Bone marrow (tissue), 2 donors: ENCODE measurements at places on chromosomes 1 and 21.

DNA sequence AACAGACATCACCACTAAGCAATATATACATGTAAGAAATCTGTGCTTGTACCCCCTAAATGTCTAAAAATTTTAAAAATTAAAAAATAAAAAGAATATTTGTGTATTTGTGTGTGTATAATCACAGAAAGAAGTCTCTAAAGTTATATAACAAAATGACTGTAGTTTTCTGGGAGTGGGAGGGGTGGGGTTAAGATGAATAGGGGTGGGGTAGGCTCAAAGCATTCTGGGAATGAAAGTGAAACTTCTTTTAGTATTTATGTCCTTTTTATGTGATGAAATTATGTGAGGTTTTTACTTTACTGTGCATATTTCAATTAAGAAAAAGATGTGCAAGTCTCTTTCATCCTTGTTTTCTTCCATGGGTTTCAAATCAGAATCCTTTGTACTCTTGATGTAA lies 65.3 kb downstream of the FASLG start:
- no peak for DNase-seq

- no peak for DNase-seq
Measured at GRCh38 chr1:202998836-202999750, 8.1 kb upstream of the TMEM183A start.

GRCh38 chr1:204859861-204860267 lies 10.8 kb upstream of the NFASC start:
- DNase-seq, result no peak

DNA sequence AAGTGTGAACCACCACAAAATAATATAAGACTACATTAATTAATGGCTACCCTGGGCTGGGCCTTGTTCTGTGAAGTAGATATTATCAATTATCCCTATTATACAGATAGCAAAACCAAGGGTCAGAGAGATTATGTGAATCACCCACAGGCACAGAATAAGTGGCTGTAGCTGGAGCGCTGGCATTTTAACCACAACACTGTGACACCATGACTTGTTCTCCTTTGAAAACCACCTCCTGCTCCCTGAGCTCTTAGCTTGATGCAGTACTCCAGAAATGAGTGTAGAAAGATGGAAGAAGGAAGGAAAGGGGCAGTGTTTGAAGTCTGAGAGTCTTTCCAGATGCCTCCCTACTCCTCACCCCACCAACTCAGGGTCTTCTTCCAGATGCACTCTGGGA lies 29.5 kb upstream of the JUN start:
- DNase-seq, result no peak

DNA sequence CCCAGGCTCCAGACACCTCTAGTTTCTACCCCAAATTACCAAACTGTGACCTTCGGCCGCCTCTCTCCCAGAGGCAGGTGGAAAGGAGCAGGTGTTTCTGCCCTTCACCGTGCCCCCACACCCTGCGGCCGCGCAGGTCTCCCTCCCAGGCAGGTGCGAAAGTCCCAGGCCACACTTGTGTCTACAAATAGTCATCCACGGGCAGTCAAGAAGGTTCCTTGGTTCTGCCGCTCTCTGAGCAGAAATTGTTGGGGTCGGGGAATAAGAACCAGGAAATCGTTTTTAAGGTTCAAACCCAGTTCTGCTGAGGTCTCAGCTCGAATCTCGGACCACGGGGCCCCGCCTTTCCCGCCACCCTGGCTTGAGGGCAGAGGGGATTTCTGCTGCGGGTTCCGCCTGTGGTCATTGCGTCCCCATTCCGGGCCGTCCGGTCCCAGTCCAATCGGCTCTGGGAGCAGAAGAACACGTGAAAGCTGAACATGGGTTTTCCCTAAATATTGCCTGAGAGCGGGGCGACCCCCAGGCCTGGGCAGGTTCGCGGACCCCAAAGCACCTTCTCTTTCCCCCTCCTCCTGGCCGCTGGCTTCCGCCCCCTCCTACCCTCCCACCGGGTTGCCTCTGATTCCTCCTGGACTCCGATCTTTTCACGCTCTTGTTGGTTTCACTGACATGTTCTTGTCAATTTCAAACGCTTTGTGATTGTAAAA lies 1.2 kb upstream of the ATF3 start:
- DNase-seq, result no peak

- no peak for DNase-seq
Measured at GRCh38 chr1:1432951-1433803, 2.3 kb upstream of the VWA1 start.

- DNase-seq, result no peak
Measured at GRCh38 chr1:116769104-116769452, 14.8 kb downstream of the CD2 start.

DNA sequence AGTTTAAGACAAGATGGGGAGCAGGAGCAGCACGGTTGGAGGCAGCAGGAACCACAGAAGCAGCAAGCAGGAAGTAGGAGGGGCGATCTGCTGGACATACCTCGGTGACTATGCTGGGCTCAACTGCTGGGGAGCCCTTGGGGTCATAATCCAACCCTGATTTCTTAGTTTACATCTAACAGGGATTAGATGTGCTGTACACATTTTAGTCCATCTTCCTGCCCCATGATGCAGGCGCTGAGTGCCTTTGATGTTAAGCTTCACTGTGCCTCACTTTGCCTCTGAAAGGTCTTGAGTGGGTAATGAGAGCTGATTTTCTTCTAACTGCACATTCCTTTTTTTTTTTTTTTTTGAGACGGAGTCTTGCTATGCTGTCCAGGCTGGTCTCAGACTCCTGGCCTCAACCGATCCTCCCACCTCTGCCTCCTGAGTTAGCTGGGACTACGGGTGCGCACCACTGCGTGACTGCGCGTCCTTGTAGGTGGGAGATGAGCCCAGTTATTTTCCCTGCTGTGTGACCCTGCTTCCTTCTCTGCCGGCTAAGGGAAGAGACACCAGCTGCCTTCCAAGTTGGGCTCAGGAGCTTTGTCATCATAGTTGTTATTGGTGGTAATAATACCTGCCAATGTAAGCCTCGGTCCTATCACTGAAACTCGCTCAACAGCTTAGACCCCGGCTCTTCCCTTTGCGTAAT lies 1.1 kb upstream of the RCAN3 start:
- no peak for DNase-seq

DNA sequence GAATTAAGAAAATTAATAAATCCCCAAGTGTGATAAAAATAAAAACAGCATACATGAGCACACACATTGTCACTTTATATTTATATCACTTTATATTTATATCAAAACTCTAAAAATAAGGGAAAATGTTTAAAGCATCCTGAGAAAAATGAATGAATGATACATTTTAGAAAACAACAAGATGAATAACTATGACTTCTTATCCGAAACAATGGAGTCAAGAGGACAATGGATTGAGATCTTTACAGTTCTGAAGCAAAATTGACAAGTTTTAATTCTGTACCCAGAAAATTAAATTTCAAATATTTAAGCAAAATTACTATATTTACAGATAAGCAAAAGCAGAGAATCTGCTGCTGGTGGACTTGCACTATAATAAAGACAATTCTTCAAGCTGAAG lies 512.6 kb downstream of the MRPL39 start:
- DNase-seq, result no peak

DNA sequence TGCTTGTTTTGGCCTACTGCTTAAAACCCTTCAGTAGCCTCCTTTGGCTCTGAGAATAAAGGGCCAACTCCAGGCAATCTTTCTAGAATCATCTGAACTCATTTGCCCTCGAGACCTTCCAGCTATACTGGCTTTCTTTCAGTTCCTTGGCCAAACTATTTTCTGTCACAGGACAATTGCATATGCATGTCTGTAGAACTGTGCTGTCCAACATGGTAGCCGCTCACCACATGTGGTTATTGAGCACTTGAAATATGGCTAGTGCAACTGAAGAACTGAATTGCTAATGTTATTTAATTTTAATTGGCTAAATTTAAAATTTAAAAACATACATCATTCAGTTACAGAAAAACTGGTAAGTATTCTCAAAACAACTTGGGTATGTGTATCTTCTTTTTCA lies 14.3 kb upstream of the GNL2 start:
- no peak for DNase-seq

GRCh38 chr1:58045094-58045705 lies 501.3 kb downstream of the OMA1 start:
- no peak for DNase-seq

DNA sequence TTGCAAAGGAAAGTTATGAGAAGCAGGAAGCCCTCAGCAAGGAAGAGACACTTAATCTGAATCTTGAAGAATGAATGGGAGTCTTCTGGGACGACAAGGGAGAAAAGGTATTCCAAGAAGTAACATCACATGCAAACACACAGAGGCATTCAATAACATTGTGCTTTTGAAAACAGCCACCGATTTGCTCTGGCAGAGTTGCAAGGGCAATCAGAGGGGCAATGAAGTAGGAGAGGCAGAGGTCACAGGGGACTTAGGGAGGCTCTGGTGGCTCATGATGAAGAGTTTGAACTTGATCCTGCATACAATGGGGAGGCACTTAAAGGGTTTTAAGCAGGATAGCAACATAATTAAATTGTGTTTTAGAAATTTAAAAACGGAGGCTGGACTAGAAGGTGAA lies 107.7 kb downstream of the DDX20 start:
- no peak for DNase-seq

- no peak for DNase-seq
Measured at GRCh38 chr1:14666962-14667650, 68.6 kb downstream of the KAZN start.

DNA sequence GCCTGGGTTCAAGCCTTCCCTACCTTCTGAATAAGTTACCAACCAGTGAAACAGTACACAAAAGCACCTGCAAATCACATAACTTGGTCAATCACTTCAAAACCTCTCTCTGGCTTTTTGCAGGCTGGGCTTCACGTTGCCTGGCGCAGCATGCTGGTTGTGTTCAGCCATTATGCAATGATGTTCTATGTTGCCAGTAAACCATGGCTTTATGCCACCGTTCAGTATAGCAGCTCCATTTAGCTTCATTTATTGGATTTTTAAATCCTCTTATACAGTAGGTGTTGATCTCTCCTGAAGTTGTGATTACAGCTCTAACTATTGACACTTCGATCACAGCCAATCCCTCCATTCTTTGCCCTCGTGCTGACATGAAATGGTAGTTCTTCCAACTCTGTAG lies 233.6 kb upstream of the PTBP2 start:
- DNase-seq, result no peak

GRCh38 chr1:247530785-247531184 lies 5.5 kb downstream of the OR2C3 start:
- no peak for DNase-seq

GRCh38 chr1:29801561-29801973 lies 565.2 kb downstream of the PTPRU start:
- no peak for DNase-seq

- no peak for DNase-seq
Measured at GRCh38 chr1:179030130-179030529, 4.4 kb downstream of the FAM20B start.

DNA sequence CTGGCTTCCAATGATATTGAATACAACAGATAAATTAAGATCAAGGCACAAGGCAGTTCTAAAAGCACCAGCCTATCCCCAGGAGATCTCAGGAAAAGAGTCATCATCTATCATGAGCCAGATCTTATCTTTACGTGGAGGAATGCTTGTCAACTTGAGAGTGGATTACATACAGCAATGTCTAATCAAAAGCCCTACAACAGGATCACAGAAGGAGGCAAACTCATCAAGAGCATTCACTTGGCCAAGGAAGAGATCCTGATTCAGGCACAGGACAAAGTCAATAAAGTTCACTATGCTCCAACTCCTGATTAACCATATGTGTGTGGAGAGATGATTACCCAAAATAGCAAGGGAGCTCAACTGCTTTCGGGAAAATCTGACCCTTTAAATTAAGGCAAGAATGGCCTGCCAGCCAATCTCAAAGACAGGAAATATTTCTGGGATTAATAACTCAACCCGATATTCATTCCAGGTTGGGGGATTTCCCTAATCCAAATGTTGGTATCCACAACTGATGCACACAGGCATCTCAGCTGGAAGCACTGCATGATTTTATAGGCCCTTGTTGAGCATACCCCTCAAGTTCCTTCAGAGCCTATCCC lies 33.7 kb downstream of the TBX15 start:
- DNase-seq, result no peak

GRCh38 chr1:203364094-203364801 lies 13.3 kb upstream of the FMOD start:
- no peak for DNase-seq

- no peak for DNase-seq
Measured at GRCh38 chr1:233443040-233443760, 115.7 kb downstream of the MAP3K21 start.

DNA sequence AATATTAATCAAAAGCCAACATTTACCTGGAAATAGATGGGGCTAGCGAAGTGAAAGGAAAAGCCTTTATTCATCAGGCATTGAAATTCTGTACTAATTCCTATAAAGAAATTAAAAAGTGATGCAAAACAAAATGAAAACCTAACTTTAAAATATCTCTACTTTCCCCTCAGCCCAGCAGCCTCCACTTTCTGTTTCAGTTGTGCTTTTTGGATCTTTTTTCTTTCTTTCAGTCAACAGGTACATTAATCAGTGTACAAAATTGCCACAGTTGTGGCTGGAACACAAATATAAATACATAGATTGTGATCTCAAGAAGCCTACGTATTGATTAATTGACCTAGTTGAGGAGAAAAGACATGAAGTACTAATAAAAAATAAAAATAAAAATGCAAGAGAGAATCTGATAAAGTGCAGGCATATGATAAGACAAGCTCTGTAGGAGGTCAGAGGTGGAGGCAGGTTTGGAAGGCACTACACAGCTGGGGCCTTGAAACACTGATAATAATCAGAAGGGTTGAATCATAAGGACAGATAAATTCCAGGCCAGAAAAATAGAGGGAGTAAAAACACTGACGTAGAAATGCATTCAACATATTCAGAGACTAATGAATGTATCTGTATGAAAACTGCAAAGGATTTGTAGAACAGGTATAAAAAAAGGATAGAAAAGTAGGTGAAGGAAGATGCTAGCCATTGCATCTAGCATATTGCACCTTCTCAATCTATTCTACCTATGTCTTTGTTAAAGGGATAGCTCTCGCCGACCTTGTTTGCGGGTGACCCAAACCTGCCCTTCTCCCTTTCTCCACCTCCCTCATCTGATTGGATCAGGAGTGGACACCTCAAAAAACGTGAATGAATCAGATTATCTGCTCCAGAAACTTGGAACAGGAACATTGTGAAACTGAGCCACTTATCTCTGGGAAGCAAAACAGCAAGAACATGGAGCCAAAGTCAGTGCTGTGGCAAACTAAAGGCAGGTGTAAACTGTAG lies 607.8 kb upstream of the ADGRL2 start:
- DNase-seq, result no peak

DNA sequence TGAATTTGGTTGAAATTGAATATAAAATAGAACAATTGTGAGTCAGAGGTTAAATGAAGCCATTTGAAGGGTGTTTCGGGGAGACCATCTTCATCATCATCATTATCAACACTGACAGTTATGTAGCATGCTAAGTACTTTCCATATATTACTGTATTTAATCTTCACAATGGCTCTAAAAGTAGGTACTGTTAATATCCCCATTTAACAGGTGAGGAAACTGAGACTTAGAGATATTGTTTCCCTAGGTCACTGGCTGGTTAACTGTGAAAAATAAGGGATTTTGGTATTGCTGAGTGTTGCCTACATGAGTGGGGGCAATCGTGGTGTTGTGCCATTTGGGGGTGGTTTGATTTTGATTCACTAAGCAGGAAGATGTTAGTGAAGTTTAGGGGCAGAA lies 100.3 kb downstream of the TBX19 start:
- DNase-seq, result no peak
